Bronchial epithelial cell (primary cell): ENCODE measurements at places on chromosomes 16 and 17. TPM values are rescaled to one million over a fixed set of nuclear protein-coding genes. Genes with fewer than 3 reads are reported as not detected.

Gene SPATA33
- 1.3 and 2.3 TPM in 2 replicates for total RNA-seq

- no peak for DNase-seq
Measured at GRCh38 chr16:24282141-24282540, 26.0 kb downstream of the CACNG3 start.

Gene CIBAR2
- not detected in 2 replicates for total RNA-seq

- DNase-seq: no peak
Measured at GRCh38 chr16:69885722-69886121, 65.4 kb upstream of the CLEC18A start.

GRCh38 chr17:11273596-11273995 lies 32.6 kb downstream of the SHISA6 start:
- no peak for DNase-seq

DNA sequence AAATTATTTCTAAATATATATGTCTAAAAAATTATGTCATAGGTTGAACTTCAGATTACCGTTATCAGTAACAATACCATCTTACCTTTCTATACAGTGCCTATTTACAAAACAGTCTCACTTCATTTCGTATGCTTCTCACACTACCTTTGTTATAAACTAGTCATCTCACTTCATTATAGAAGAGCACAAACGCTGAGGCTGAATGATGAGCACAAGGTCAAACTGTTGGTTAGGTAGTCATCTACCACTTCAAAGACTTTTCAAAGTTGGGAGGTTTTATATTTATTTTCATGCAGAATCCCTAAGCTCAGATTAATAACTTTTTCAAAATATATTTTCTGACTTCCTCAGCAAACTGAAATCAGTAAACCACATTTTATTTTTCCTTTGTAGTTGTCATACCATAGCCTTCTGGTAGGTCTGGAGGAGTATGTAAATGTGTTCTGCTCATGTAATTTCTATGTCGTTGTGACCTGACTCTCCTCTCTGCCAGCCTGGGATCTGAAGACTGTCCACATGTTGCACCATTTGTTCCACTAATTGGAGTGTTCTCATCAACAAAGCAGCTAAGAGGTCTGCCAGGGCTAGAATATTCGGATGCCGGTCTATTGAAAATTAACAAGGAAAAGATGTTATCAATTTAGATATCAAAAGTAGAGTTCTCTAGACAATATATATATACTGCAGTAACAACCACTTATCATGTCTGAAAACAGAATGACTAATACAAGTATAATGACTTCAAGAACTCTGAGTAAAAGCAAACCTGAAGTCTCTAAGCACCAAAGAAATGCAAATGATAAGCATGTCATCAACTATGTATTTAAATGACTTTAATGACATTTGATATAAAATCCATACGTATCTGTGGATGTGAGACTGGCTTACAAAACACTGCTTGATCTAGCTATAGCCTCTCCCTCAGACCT lies 73.9 kb downstream of the CEP95 start:
- no peak for DNase-seq

GRCh38 chr16:67164599-67165061 lies at the start of gene HSF4:
HSF4 (plus strand) TSS chr16:67164745; CDS start chr16:67164812, 67 bp downstream.
- no peak for DNase-seq

Gene NKD1
- under 0.01 TPM in 2 replicates for total RNA-seq

Gene ABCA3
- total RNA-seq: under 0.01 and 0.51 TPM in 2 replicates

- peak; percentile 39 for DNase-seq
Measured at GRCh38 chr17:45225964-45226530, 4.4 kb downstream of the FMNL1 start.

Gene PTGES3L
- under 0.01 and 0.13 TPM in 2 replicates for total RNA-seq

Gene C16orf95
- total RNA-seq: 0.79 and 1.8 TPM in 2 replicates

Gene RRAD
- 75.0 and 130 TPM in 2 replicates for total RNA-seq

- DNase-seq: no peak
Measured at GRCh38 chr17:73600103-73600871, 44.0 kb downstream of the SDK2 start.

GRCh38 chr17:3511852-3512504 lies 36.2 kb downstream of the ASPA start:
- DNase-seq: no peak

- DNase-seq: no peak
Measured at GRCh38 chr17:77346765-77347164, 206.0 kb downstream of the SEC14L1 start.

DNA sequence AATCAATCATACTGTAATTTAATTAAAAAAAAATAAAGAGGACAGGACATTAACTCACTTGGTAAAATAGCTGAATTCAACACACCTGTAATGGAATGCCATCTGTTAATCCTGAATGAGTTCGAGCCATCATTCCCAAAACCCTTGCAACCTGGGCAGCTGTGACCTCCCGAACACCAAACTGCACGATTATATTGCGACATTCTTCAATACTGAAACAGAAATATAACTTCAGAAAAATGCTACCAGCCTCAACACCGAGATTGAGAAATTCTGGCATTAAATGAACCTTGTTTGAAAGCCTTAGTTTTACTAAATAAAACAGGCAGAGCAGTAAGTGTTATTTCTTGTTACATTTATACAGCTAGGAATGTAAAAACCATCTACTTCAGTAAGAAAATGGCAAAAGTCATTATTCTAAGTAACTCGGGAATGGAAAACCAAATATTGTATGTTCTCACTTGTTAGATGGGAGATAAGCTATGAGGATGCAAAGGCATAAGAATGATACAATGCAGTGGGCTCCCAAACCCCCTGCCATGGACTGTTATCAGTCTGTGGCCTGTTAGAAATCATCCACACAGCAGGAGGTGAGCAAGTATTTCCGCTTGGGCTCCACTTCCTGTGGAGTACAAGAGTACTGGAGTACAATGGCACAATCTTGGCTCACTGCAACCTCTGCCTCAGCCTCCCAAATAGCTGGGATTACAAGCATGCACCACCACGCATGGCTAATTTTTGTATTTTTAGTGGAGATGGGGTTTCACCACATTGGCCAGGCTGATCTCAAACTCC lies 46.5 kb downstream of the CNOT1 start:
- no peak for DNase-seq

Gene CRYBA1
- not detected in 2 replicates for total RNA-seq

Gene TEKT1
- not detected in 2 replicates for total RNA-seq

Gene WNT9B
- not detected in 2 replicates for total RNA-seq

Gene SLC12A3
- total RNA-seq: not detected in 2 replicates

DNA sequence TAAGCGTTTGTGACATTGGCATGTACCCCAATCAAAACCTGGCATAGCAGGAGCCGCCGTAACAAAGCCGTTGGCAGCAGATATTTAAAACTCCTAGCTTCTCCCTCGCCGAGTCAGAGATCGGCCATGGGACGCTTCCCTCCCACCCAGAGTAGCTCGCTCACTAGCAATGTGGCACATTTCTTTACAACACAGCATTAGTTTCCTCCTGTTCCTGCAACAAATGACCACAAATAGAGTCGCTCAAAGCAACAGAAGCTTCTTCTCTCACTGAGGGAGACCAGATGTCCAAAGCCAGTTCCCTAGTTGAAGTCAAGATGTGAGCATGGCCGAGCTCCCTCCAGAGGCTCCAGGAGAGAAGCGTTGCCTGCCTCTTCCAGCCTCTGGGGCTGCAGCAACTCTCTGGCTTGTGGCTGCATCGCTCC lies 106.7 kb downstream of the RBFOX3 start:
- DNase-seq: no peak

- no peak for DNase-seq
Measured at GRCh38 chr16:17970816-17971331, 365.7 kb downstream of the NPIPA8 start.

DNA sequence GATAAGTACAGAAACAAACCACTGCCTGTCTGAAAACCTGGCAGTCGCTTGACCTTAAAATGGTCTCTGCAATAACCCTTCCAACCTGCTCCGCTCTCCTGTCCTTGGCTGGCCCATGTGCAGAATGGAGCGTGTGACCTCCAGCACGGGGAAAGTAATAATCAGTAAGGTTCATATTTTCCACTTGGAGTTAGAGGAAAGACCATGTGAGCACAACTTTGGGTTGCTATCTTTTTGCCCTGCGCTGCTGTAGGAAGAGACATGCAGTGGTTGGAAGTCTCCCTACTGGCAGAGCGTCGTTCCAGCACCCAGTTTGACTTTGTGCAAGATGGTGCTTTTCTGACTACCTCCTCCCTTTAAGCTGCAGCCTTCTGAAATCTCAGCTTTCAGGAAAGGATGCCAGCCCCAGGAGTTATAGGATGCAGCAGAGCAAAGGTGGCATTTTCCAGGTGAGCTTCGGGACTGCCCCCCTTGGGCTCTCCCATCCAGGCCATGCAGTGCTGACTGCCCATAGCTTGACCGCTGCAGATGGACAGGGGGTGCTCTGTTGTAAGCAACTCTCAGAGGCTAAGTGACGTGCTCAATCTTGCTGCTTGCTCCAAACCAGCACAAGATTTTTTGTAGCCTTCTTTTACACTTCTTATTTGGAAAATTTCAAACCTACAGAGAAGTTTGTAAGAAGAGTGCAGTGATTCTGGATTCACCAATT lies 110.7 kb upstream of the NOL11 start:
- DNase-seq: no peak

Gene NPIPB8
- total RNA-seq: not detected in 2 replicates

DNA sequence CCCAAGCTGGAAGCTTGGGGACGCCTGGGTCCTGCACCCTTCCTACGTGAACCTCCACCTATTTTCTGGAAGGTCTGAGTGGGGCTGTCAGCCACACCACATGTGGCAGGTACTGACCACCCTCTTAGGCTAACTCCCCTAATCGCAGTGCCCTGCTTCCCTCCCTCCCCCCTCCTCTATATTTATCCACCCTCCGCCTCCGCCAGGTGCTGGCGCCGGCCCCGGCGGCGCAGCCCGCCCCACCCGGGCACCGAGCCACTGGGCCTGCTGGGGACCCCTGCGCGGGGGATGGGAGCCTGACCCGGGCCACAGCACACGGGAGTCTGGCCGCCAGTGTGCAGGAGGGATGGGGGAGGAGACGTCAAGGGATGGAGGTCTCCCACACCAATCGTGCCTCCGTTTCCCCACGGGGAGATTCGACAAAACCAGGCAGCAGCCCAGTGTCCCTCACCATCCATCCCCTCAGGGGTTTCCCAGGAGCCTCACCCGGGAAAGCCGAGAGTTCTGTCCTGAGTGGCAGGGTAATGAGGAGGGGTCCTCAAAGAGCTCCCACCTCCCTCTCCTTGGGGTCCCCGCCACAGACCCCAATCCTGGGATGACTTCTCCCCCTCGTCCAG lies 1.3 kb downstream of the PLEKHH3 start:
- DNase-seq: no peak

DNA sequence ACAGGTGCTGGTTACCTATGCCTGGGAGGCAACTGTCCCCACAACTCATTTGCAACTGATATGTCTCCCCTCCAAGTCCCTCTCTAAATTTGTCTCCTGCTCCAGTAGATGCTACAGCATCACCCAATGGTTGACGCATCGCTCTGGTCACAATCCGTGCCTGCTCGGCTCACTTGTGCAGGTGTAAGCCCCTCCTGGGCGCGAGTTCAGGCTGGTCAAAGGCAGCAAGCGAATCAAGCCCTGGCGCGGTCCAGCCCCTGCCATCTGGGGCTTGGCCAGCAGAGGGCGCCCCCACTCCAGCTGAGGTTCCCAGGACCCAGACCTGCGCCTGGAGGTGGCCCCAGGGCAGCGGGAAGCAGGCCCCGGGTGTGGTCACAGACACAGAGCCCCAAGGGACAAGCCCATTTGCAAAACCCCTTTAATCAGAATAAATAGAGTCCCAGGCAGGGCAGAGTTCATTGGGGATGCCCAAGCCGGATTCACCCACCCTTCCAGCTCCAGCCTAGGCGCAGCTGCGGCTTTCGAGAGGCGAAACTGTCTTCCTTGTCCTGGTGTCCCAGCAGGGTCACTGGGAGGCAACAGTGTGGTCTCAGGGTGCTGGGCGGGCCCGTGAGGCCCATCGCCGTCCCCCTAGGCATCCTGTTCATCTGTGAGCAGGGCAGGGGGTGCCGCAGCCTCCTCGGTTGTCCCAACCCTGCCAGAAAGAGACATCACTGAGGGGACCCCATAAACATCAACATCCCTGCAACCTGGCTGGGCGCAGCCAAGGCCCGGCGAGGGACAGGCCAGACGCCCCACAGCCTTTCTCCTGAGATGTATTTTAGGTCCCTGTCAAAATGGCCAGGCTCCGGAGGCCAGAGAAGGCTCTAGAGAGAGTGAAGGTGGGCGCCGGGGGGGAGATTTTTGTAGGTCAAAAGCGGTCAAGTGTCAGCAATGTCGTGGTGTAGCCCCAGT lies 15.8 kb downstream of the TMC6 start:
- DNase-seq: peak; percentile 32

GRCh38 chr17:72465191-72466024 lies 344.6 kb downstream of the SOX9 start:
- peak; percentile 96 for DNase-seq

GRCh38 chr17:4898351-4898750 lies 985 bp upstream of the C17orf107 start:
- DNase-seq: no peak

DNA sequence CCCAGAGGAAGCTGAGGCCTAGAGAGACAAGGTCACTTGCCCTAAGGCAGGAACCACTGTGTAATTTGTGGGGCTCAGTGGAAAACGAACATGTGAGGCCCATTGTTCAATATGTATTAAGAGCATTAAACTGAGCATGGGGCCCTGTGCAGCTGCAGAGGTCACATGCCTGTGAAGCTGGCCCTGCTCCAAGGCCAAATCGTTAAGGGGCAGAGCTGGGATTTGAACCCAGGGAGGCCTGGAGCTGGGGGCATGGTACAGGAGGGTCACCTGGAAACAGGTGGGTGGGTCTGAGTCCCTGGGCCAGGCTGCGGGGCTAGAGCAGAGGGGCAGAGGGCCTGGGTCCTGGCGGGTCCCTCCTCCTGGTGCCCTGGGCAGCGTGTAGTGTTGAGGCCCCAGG lies 19.7 kb downstream of the C16orf74 start:
- DNase-seq: no peak

Gene HOXB6
- total RNA-seq: not detected in 2 replicates

GRCh38 chr16:12531937-12532336 lies 271.8 kb downstream of the CPPED1 start:
- peak; percentile 34 for DNase-seq

DNA sequence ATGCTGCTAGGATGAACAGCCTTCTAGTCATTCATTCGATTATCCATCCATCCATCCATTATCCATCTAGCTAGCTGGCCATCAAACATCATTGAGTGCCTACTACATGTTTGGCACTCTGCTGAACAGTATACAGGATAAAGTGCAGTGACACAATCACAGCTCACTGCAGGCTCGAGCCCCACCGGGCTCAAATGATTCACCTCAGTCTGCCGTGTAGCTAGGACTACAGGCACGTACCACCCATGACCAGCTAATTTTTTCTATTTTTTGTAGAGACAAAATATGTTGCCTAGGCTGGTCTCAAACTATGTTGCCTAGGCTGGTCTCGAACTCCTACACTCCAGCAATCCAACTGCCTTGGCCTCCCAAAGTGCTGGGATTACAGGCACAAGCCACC lies 50.0 kb downstream of the SSH2 start:
- no peak for DNase-seq

DNA sequence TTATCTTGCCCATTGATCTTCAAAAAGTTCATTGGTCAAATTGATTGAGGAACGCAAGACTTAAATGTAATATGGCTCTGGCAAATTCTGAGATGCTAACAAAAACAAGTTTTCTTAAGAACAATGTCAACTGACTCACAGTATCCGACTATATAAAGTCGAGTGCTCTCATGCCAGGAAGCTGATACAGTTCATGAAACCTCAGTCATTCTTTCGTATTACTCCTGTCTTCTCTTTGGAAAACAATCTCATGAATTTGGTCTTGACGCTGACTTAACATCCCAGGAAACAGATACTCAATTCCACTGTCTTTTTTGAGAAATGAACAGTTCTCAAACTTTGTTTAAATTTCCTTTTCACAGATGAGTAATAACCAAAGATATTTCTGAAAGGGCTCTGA lies 704.9 kb downstream of the MAF start:
- no peak for DNase-seq
